Stimulated activated CD4-positive, alpha-beta T cell treated with anti-CD3 and anti-CD28 coated beads, Interleukin-12 subunit alpha, Interleukin-12 subunit beta, amount 100 ng/mL, for 48 hours (primary cell): ENCODE measurements at places on chromosomes 2 and 18.

GRCh38 chr2:119645173-119645855, 33.7 kb upstream of the TMEM177 start:
- no peak for DNase-seq

DNA sequence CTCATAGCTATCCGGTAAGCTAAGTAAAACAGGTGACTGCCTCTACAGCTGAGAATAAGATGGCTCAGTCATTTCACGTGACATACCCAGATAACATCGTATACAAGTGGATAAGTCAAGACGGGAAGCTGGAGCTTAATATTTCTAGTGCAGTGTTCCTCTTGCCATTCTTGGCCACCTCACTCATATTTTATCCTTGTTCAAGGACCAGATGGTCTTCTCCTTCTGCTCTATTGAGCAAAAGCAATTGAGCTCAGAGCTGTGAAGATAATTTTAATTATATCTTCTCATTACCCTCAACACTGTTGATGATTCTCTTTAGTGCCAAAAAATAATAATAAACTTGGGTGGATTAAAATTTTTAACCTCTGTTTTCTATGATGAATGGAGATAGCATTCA, 201.1 kb downstream of the DCC start:
- DNase-seq, result no peak

- no peak for DNase-seq
Measured at GRCh38 chr2:43475137-43475846, 120.5 kb downstream of the THADA start.

DNA sequence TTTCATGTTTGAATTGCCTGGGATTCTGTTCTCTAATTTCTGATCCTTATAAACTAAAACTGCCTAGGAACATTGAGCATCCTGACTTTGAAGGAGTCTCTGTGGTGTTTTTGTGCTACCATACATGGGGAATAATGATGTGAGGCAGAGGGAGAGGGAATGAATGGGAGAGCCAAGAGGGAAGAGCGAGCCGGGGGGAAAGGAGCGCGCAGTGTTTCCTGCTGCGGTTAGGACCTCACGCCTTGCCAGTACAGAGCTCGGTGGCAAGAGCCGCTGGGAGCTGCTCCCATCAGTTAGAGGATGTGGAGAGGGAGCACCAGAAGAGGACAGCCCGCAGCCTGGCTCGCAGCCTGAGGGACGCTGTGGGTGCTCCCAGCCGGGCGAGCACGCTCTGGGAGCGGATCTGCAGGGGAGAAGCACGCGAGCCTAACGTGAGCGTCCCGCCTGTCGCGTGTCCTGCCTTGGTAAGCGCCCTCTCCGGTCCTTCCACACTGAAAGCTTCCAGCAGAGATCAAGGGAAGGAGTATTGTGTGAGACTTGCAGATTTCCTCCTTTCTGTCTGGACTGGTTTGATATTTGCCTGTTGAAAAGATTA, 114.7 kb downstream of the FAM210A start:
- DNase-seq, result no peak

DNA sequence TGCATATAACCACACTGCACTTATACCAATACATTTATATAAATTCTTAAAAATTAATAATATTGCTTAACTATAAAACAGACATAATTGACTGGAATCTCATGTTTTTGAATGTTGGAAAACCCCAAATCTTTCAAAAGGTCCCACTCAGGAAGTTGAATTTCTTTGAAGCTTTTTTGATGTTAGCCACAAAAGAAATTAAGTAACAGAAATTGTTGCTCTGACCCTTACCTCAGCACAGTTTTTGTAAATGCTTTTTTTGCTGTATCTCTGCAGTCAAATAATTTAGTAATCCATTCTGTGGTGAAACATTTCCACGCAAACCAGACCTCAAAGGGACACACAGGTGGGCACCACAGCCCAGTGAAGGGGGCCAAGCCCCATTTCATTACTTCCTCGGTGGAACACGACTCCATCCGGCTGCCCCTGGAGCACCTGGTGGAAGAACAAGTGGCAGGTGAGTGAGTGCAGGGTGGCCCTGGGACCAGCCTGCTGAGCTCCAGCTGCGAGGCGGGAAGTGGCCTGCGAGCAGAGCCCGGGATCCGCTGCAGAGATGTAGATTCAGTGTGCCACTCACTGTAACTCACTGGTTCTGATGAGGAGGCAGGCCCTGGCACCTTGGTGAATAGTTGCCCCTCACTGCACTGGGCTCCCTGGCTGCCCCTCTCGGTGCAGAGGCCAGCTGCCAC, 8.4 kb downstream of the SCLY start:
- DNase-seq, result no peak

GRCh38 chr2:119550346-119550745, 6.1 kb downstream of the CFAP221 start:
- no peak for DNase-seq

DNA sequence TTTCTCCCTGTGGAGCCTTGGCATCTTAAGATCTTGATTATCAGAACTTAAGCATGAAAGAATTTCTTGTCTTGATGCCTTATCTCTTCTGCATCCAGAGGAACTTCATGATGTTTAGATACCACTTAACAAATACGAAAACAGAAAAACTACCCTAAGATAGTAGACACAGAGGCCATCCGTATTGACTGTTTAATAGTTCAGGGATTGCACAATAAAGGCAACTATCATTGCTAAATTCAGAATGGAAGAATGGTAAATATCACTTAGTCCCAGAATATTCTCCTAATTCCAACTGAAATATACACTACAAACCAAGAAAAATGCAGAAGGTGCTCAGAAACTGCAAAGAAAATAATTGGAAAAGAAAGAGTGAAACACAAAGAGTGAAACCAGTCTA, 214.6 kb upstream of the VWC2L start:
- DNase-seq, result no peak

DNA sequence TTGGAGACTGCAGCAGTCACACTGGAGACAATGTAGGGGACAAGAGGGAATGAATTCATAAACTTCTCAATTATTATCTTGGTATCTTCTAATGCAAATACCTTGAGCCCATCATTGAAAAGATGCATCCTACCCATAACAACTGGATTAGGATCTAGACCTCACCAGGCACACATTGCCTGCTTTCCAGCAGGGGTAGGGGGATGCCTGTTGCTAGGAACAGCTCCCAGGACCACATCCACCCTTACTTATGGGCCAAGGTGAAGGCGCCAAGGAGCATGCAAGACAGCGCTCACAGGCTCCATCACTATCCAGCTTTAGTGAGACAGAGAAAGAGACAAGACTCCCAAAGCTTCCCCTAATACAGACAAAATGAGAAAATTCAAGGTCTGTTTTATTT, 24.4 kb downstream of the KCTD1 start:
- no peak for DNase-seq

GRCh38 chr2:109400102-109400501, 213.7 kb downstream of the SEPTIN10 start:
- DNase-seq, result no peak

DNA sequence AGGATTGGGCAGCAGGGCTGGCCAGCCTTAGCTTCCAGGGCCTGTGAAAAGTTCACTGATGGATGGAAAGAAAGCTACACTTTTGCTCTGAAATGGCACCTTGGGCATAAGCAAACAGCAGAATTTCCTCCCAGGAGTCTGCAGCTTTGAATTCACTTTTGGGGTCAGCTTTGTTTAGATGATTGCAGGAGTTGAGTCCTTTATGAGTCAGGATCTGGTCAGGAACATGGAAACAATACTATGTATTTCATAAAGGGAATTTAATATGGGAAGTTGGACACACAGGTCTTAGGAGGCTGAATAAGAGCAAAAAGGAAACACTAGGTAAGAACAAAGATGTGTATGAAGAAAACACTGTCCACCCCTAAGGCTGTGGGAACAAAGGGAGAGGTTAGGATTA, 345.3 kb downstream of the TSN start:
- DNase-seq, result no peak

DNA sequence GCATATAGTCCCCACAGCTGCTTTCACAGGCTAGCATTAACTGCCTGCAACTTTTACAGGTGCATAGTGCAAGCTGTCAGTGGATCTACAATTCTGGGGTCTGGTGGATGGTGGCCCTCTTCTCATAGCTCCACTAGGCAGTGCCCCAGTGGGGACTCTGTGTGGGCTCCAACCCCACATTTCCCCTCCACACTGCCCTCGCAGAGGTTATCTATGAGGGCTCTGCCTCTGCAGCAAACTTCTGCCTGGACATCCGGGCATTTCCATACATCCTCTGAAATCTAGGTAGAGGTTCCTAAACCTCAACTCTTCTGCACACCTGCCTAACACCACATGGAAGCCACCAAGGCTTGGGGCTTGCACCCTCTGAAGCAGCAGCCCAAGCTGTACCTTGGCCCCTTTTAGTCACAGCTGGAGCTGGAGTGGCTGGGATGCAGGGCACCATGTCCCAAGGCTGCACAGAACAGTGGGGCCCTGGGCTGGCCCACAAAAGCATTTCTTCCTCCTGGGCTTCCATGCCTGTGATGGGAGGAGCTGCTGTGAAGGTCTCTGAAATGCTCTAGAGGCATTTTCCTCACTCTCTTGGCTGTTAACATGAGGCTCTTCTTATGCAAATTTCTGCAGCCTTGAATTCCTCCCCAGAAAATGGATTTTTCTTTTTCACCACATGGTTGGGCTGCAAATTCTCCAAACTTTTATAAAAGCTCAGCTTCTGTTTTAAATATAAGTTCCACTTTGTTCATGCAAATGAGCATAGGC, 59.3 kb downstream of the KDM3A start:
- no peak for DNase-seq

DNA sequence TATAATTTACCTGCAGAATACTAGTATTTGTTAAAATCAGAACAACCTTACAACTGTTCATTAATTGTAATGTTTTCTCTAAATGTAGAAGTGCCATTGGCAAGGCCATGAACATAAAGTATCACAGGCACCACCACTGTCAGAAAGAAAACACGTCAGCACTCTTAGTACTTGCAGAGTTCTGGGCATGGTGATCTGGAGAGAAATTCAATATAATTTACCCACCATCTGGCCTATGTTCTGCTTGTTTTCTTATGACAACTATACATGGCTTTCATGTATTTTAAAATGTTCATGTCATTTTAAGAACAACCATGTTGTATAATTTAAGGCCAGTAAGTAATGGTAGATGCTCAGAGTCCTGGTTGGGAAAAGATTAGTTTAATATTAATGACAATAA, 114.2 kb upstream of the SULT1C3 start:
- no peak for DNase-seq

GRCh38 chr2:189255711-189256110, 76.2 kb upstream of the COL5A2 start:
- DNase-seq, result no peak

DNA sequence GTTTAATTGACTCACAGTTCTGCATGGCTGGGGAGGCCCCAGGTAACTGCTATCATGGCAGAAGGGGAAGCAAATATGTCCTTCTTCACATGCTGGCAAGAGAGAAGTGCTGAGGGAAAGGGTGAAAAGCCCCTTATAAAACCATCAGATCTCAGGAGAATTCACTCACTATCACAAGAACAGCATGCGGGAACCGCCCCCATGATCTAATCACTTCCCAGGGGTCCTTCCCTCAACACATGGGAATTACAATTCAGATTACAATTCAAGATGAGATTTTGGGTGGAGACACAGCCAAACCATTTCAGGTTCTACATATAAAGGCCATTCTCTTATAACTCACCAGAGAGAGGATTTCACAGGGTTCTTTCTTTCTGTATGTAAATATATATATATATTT, 62.9 kb downstream of the VRK2 start:
- DNase-seq, result no peak

GRCh38 chr2:8575038-8575833, 106.6 kb upstream of the ID2 start:
- DNase-seq, result no peak

- no peak for DNase-seq
Measured at GRCh38 chr2:222196159-222196558, 102.6 kb downstream of the PAX3 start.

DNA sequence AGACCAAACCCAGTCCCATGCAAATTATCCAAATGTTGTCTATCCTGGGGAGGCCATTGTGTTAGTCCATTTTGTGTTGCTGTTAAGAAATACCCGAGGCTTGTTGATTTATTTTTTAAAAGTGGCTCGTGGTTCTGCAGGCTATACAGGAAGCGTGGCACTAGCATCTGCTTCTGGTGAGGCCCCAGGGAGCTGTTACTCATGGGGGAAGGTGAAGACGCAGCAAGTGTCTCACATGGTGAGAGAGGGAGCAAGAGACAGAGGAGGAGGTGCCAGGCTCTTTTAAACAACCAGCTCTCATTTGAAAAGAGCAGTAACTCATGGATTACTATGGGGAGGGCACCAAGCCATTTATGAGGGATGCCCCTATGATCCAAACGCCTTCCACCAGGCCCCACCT, 80.3 kb upstream of the ARL4C start:
- DNase-seq, result no peak

GRCh38 chr2:204110751-204111516, 174.4 kb downstream of the ICOS start:
- no peak for DNase-seq

DNA sequence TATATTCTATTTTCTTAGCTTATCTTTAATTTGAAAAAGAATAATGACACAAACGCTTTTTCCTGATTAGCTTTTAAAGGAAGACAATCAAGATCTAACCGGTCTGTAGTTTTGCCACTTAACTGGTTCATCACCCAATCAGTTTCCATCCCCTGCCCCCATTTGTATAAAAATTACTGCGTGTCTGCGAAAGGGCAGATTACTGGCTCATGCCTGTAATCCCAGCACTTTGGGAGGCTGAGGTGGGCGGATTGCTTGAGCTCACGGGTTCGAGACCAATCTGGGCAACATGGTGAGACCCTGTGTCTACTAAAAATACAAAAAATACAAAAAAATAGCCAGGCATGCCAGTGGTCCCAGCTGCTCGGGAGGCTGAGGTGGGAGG, 2.4 kb downstream of the CEBPZOS start:
- DNase-seq, result no peak

- no peak for DNase-seq
Measured at GRCh38 chr2:200616193-200616592, 30.4 kb downstream of the AOX1 start.

GRCh38 chr2:209391776-209392401, 32.0 kb upstream of the MAP2 start:
- no peak for DNase-seq

DNA sequence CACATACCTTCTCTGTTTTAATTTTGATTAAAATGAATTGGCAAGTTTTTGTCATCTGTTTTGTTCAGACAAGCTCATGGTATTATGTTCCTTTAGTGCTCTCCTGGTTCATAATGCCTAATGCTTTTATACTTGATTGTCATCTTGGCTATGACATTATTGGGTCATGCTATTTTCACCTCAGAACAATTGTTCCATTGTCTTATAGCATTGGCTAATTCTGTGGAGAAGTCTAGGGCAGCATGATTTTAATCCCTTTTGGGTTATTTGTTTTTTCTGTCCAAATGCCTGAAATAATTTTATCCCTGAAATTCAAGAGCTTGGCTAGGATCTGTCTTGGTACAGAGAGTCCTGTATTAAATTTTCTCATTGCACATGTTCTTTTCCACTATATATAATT, 83.8 kb upstream of the CCDC85A start:
- DNase-seq, result no peak
